ENCODE measurements at places on chromosomes 13 and 19. TPM values are rescaled to one million over a fixed set of nuclear protein-coding genes. Genes with fewer than 3 reads are reported as not detected.
A peak's percentile ranks its signal among the peaks of the same experiment; 100 is the strongest.

- no peak overlapping the region for H3K27ac ChIP-seq
- no peaks in the 10 kb centered on the region for H3K36me3 ChIP-seq
- H3K4me1 ChIP-seq: no peaks in the 10 kb centered on the region
- no peak for DNase-seq
- H3K4me3 ChIP-seq: no peak overlapping the region
- no peaks in the 10 kb centered on the region for H3K27me3 ChIP-seq
Measured at GRCh38 chr13:70390968-70391367, 282.7 kb upstream of the KLHL1 start.

- DNase-seq: no peak
- H3K27ac ChIP-seq: no peak overlapping the region
- H3K4me3 ChIP-seq: no peak overlapping the region
- H3K4me1 ChIP-seq: no peaks in the 10 kb centered on the region
Measured at GRCh38 chr13:89584058-89584620, 1763.3 kb upstream of the MIR17HG start.

ELAVL3 gene
- not detected for total RNA-seq

- H3K4me3 ChIP-seq: no peak overlapping the region
- no peaks in the 10 kb centered on the region for H3K36me3 ChIP-seq
- no peaks in the 10 kb centered on the region for H3K4me1 ChIP-seq
- DNase-seq: no peak
Measured at GRCh38 chr13:76795701-76796695, 90.2 kb downstream of the KCTD12 start.

GRCh38 chr19:19204181-19204580, 967 bp upstream of the NR2C2AP start:
- H3K27me3 ChIP-seq: peaks cover 8% of the 10 kb centered on the region
- H3K27ac ChIP-seq: no peak overlapping the region
- peaks cover 19% of the 10 kb centered on the region for H3K4me1 ChIP-seq
- DNase-seq: no peak
- H3K36me3 ChIP-seq: peaks cover 19% of the 10 kb centered on the region

DNA sequence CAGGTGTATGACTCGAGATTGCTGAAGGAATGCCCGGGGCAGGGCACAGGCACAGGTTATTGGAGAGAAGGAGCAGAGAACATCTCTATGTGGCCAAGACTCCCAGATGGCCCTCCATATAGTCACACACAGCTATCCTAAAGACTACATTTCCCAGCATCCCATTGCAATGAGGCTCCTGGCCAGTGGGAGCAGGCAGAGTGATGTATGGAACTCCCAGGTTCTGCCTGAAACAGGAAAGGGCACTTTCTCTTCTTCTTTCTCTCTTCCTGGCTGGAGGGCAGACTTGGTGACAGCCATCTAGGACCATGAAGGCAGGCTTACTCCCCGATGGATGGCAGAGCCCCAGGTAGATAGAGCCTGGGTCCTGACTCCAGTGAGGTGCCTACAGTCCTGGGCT, 13.5 kb downstream of the PPP1R13L start:
- H3K4me1 ChIP-seq: no peaks in the 10 kb centered on the region
- H3K27me3 ChIP-seq: peaks cover 28% of the 10 kb centered on the region
- H3K4me3 ChIP-seq: no peak overlapping the region
- H3K36me3 ChIP-seq: no peaks in the 10 kb centered on the region

DNA sequence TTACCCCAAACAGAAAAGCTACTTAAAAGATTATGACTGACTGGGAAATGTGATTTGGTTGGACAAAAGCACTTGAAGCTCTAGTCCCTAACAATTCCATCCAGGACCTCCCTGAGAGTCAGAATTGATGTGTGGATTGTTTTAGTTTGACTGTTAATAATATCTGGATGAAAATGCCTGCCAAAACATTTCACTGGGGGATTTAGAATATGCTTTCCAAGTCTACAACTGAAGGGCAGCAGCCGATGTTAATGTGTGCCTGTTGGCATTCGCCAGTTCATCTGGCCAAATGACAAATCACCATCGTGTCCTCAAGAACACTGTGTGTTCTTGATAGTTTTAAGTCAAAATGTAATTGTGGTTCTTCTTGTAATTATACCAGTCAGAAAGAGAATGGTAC, 76.0 kb upstream of the TSC22D1 start:
- no peak overlapping the region for H3K4me3 ChIP-seq
- H3K4me1 ChIP-seq: peaks cover 17% of the 10 kb centered on the region
- H3K27me3 ChIP-seq: peaks cover 13% of the 10 kb centered on the region

PODNL1 gene
- total RNA-seq: not detected

F10 gene
- not detected for total RNA-seq

GRCh38 chr13:35630551-35631275, 154.2 kb upstream of the MAB21L1 start:
- H3K4me1 ChIP-seq: no peaks in the 10 kb centered on the region
- H3K36me3 ChIP-seq: no peaks in the 10 kb centered on the region
- no peak overlapping the region for H3K4me3 ChIP-seq
- DNase-seq: no peak
- no peaks in the 10 kb centered on the region for H3K27me3 ChIP-seq

DNA sequence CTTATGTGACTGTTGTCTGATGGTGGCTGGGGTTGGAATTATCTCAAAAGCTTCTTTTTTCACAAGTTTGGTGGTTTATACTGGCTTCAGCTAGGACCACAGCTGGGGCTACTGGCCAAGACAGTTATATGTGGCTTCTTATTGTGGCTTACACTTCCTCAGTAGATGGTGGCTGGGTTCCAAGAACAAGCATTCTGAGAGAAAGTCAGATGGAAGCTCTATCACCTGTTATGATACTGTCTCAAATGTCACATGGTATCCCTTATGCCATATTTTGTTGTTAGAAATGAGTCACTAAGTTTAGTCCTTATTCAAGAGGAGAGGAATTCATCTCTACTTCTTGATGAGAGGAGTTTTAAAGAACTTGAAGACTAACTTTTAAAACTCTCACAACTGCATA, 41.6 kb downstream of the NDFIP2 start:
- H3K4me3 ChIP-seq: peak overlapping the region; percentile 12
- peaks cover 12% of the 10 kb centered on the region for H3K36me3 ChIP-seq
- DNase-seq: peak; percentile 41
- H3K27ac ChIP-seq: peak overlapping the region; percentile 85
- peaks cover 9% of the 10 kb centered on the region for H3K4me1 ChIP-seq
- no peaks in the 10 kb centered on the region for H3K27me3 ChIP-seq

DNA sequence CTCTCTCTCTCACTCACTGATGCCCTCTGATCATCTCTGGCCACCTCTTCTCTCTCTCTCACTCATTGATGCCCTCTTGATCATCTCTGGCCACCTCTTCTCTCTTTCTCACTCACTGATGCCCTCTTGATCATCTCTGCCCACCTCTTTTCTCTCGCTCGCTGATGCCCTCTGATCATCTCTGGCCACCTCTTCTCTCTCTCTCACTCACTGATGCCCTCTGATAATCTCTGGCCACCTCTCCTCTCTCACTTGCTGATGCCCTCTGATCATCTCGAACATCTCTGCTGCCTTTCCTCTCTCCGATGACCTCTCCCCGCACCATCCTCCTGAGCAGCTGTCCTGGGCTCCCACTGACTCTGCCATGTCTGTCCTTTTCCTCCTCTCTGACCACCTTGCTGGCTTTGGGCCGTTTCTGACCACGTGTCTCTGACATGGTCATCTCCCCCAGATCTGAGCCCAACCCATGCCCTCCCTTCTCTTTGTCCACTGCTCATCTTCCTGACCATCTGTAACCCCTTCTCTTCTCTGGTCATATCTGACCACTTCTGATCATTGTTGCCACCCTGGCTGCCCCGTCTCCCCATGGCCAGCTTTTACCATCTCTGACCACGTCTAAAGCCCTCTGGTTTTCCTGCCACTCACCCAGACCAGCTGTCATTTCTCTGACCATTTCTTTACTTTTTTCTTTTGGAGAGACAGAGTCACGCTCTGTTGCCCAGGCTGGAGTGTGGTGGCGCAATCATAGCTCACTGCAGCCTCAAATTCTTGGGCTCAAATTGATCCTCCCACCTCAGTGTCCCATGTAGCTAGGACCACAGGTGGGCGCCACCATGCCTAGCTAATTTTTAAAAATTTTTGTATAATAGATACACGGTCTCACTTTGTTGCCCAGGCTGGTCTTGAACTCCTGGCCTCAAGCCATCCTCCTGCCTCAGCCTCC, 2.4 kb downstream of the LRFN3 start:
- H3K27ac ChIP-seq: no peak overlapping the region
- H3K36me3 ChIP-seq: no peaks in the 10 kb centered on the region
- no peaks in the 10 kb centered on the region for H3K27me3 ChIP-seq
- DNase-seq: no peak
- peaks cover 19% of the 10 kb centered on the region for H3K4me1 ChIP-seq

DNA sequence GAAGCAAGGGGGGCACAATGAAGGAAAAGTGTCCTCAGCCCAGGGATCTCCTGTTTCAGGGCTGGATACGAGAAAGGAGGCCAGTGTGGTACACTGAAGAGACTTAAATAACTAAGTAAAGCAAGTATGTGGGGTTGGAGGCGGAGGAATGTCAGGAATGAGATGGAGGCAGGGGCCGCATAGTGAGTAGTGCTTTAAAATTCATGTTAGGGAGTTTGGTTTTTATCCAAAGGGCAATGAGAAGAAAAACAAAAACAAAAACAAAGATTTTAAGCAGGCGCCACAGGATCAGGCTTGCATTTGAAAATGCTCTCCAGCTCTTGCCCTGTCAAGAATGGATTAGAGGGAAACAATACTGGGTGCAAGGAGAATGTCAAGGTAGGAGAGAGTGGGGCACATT, 273.4 kb downstream of the DCLK1 start:
- H3K27me3 ChIP-seq: peaks cover 45% of the 10 kb centered on the region
- DNase-seq: no peak
- H3K4me1 ChIP-seq: no peaks in the 10 kb centered on the region

PLVAP gene
- total RNA-seq: not detected

- H3K27me3 ChIP-seq: peaks cover 72% of the 10 kb centered on the region
- no peak overlapping the region for H3K27ac ChIP-seq
Measured at GRCh38 chr19:15196360-15197005, 4.3 kb downstream of the NOTCH3 start.

KLK4 gene
- total RNA-seq: not detected

GRCh38 chr13:111175935-111176334, 60.8 kb downstream of the ARHGEF7 start:
- peaks cover 69% of the 10 kb centered on the region for H3K4me1 ChIP-seq
- H3K36me3 ChIP-seq: peaks cover 62% of the 10 kb centered on the region
- no peaks in the 10 kb centered on the region for H3K27me3 ChIP-seq
- peak overlapping the region; percentile 75 for H3K27ac ChIP-seq

GRCh38 chr13:94641409-94641941, 39.8 kb downstream of the GPR180 start:
- H3K4me3 ChIP-seq: no peak overlapping the region
- no peaks in the 10 kb centered on the region for H3K4me1 ChIP-seq
- H3K27me3 ChIP-seq: peaks cover 13% of the 10 kb centered on the region
- H3K36me3 ChIP-seq: no peaks in the 10 kb centered on the region
- no peak overlapping the region for H3K27ac ChIP-seq

IL12RB1 gene
- 26.9 TPM for total RNA-seq

- no peak for DNase-seq
- H3K36me3 ChIP-seq: no peaks in the 10 kb centered on the region
- H3K27me3 ChIP-seq: peaks cover 2% of the 10 kb centered on the region
- H3K4me3 ChIP-seq: no peak overlapping the region
- H3K27ac ChIP-seq: no peak overlapping the region
Measured at GRCh38 chr13:30818323-30818960, 83.1 kb downstream of the ALOX5AP start.

DNA sequence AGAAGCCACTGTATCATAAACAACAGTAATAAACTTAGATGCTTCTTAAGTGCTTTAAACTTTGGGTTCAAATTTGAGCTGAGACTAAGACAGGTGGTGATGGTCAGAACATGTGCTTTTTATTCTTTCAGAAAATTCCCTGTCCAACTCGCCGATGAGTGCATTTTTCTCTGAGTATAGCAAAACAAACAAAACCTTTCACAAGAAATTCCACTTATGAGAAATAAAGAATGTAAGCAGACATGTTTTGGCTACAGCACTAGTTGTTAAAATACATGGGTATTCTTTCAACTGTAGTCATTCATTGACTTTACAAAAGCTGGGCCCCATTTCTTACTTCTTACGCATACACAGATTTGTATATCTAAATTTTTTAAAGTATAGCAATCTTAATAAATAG, 125.6 kb downstream of the SPRY2 start:
- no peak overlapping the region for H3K27ac ChIP-seq
- no peak for DNase-seq

GRCh38 chr19:4301590-4302242, 473 bp downstream of the TMIGD2 start:
- peak overlapping the region; percentile 83 for H3K27ac ChIP-seq
- no peak for DNase-seq
- no peaks in the 10 kb centered on the region for H3K27me3 ChIP-seq
- peak overlapping the region; percentile 81 for H3K4me3 ChIP-seq
- peaks cover 29% of the 10 kb centered on the region for H3K4me1 ChIP-seq

- DNase-seq: no peak
- no peaks in the 10 kb centered on the region for H3K36me3 ChIP-seq
- no peak overlapping the region for H3K27ac ChIP-seq
- H3K4me3 ChIP-seq: no peak overlapping the region
- H3K27me3 ChIP-seq: no peaks in the 10 kb centered on the region
Measured at GRCh38 chr13:92743992-92744391, 482.6 kb upstream of the GPC6 start.

DNA sequence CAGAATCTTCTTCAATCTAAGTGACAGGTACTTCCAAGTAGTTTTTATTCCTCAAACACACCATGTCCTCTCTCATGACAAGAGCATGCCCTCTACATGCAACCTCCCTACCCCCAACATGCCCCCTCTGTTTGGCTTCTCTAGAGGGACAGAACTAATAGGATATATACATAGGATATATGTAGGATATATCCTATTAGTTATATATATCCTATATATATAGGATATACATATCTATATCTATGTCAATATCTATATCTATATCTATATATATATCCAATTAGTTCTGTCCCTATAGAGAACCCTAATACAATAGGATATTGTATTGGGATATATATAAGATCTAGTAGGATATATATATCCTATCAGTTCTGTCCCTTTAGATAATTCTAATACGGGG, 701.9 kb upstream of the MIR17HG start:
- H3K4me3 ChIP-seq: no peak overlapping the region
- H3K4me1 ChIP-seq: no peaks in the 10 kb centered on the region
- H3K36me3 ChIP-seq: no peaks in the 10 kb centered on the region
- H3K27me3 ChIP-seq: no peaks in the 10 kb centered on the region
- H3K27ac ChIP-seq: no peak overlapping the region
- DNase-seq: no peak

DNA sequence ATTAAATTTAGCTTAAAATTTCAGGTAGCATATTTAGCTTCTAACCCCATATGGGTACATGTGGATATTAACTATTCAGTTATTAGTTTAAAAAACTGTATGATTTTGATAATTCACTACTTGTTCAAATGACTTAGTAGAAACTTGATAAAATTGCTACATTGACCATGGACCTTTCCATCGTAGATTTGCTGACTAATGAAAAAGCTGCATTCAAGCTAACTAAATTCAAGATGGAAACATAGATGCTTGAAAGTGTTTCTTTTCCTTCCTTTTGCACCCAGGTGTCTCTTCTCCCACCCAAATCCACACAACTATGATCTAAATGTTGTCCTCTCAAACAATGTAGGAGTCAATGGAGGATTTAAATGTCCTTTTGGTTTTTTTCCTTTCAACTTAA, 439.2 kb downstream of the TBC1D4 start:
- H3K4me1 ChIP-seq: no peaks in the 10 kb centered on the region
- no peak overlapping the region for H3K4me3 ChIP-seq
- DNase-seq: no peak
- no peak overlapping the region for H3K27ac ChIP-seq
- H3K27me3 ChIP-seq: no peaks in the 10 kb centered on the region
- no peaks in the 10 kb centered on the region for H3K36me3 ChIP-seq

GRCh38 chr19:38638461-38638860, 9.0 kb upstream of the ACTN4 start:
- H3K27me3 ChIP-seq: no peaks in the 10 kb centered on the region
- peaks cover 19% of the 10 kb centered on the region for H3K36me3 ChIP-seq
- no peak overlapping the region for H3K27ac ChIP-seq
- no peak overlapping the region for H3K4me3 ChIP-seq
- H3K4me1 ChIP-seq: peaks cover 24% of the 10 kb centered on the region
- no peak for DNase-seq

Data from activated naive CD8-positive, alpha-beta T cell treated with anti-CD3 and anti-CD28 coated beads for 36 hours (primary cell).